SK-N-MC (cell line): ENCODE measurements at places on chromosomes 2 and 18.
A peak's percentile ranks its signal among the peaks of the same experiment; 100 is the strongest.

- no peak for DNase-seq
Observed at GRCh38 chr18:7334973-7335568, 104.2 kb downstream of the LRRC30 start.

DNA sequence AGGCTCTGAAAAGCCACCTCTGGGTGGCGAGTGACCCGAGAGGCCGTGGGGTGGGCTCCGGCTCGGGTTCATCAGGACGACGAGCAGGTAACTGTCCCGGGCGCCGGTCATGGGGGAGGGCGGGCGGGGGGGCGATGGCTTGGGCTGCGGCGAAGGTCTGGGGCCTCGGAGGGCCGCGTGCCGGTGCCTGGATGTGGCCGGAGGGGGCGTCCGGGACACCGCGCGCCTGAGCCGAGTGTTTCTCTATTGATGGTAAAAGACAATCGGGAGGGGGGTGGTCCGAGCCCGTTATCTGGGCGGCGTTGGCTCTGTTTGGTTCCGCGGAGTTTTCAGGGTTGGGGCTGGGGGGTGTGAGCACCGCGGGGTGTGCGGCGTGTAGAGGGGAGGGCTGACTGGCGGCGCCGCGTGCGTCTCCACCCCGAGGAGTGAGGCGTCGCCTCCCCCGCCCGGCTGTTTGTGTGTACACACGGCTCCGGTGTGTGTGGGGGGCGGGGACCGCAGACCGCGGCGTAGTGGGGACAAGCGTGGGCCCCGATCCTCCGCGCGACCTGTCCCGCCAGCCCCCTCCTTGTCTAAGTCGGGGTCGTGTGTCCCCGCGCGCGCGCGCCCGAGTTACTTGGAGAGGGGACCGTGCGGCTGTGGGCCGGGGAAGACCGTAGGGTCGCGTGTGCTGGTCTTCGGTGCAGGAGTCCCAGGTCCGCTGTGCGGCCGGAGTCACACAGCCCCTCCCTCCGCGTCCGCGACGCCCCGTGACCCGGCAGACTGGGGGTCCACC is 1.6 kb downstream of the CTIF start:
- DNase-seq, result no peak

DNA sequence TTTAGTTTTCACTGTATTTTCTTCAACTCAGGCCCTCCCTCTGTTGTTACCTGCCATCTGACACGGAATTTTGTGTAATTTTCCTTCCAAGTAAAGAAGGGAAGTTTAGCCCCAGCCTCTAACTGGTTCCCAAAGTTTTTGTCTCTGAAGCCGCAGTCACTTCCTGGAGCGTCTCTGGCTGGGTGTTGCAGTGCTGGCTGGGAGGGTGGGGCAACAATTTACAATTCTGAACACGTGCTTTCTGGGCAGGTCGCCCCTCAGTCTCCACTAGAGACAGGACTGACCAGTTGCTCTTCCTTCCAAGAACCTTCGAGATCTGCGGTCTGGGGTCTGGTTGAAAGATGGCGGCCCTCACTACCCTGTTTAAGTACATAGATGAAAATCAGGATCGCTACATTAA is 3.5 kb downstream of the CNDP2 start:
- no peak for DNase-seq

DNA sequence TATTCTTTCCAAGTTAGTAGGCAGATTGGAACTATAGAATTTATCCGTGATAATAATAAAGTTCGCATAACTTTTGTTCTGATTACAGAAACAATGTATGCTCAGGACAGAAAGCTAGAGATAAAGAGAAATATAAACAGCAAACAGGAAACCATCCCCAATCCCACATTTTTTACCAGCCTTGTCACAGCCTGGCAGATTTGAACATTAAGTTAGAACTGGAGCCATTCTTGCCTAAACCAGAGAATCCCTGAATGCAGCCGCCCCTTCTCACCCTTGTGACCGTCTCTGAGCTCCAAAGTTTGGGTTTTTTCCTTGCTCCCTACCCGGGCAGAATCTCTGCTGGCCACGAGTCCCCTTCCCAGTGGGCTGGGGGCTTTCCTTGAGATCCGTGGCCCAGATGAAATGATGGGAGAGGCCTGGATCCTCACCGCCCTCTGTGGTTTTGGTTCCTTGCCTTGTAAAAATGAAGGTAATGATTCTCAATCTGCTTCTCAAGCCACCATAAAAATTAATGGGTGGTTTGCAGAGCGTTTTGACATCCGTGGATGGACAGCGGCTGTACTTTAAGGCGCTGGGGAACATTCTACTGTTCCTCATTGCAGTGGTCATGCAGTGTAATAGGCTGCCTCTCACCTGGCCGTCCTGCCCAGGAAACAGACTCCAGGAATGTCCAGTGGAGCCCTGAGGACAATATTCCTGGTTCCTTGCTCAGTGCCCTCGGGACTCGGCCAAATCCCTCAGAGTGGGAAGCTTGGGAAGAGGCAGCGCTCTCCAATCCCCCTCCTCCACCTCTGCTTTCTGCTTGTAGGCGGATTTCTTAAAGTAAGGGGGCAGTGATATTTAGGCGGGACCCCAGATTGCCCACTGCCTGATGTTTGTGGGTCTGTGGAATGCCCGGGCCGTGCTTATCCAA is 1.6 kb downstream of the SH3BP4 start:
- no peak for DNase-seq

GRCh38 chr2:150351922-150352321 is 135.5 kb downstream of the RND3 start:
- DNase-seq, result no peak

- DNase-seq, result no peak
Observed at GRCh38 chr2:30078521-30078920, 68.3 kb upstream of the YPEL5 start.

DNA sequence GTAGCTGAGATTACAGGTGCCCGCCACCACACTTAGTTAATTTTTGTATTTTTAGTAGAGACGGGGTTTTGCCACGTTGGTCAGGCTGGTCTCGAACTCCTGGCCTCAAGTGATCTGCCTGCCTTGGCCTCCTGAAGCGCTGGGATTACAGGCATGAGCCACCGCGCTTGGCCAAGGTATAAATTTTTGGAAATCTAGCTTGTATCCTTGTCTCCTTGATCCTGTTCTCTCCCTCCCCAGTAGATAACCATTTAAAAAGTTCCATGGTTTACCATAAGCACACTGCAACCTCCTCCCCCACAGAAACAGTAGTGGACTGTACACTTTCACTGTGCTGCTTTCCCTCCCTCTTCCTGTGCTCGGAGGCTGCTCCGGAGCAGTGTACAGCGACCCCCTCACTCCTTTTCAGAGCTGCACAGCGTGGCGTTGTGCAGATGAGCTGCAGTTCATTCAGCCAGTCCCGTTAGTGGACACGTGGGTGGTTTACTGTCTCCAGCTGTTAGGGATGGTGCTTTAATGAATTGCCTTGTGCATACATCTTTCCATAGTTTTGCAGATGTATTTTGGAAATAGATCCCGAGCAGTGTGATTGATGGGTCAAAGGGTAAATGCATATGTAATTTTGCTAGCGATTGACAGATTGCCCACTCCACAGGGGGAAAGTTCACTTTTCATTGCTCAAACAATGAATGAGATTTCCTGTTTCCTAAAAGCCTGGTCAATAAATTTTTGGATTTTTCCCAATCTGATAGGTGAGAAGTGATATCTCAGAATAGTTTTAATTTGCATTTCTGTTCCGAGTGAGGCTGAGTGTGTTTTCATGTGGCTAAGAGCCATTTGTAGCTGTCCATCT is 14.8 kb downstream of the ASB1 start:
- no peak for DNase-seq

GRCh38 chr2:239607517-239608191 is 206.8 kb upstream of the HDAC4 start:
- DNase-seq, result no peak

DNA sequence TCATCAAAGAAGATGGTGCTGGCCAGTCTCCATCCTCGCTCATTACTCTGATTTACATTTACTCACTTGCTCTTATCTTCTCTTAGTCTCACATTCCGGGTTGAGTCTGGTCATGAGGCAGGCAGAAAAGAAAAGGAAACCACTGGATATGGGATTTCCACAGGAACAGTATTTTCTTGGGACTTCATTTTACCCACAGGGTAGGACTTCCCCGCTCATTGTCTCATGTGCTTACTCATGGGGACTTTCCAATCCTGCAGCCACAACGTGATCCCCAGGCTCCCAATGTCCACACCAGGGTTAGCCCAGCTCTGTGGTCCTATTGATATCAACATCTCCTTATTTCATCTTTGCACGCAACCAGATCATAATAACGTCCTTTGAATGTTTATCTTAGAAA is 373.8 kb downstream of the TMEM182 start:
- DNase-seq, result no peak

GRCh38 chr2:20623241-20623640 is 27.7 kb downstream of the HS1BP3 start:
- DNase-seq, result no peak

DNA sequence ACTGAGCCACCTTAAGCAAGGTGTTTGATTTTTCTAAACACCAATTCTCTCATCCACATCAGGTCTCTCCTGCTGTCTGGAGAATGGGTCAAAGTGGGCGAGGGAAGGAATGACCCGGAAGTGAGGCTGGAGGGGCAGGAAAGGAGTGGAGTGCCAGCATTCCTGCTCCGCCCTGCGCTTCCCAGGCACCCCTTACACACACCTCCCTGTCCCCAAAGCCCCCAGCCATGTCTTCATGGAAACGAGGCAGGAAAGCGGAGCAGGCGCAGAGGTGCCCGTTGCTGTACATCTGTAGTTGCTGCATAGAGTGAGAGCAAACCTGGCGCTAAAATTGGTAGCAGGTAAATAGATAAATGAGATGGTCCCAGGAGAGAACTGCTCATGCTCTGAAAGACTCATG is 27.2 kb upstream of the NT5DC4 start:
- no peak for DNase-seq

DNA sequence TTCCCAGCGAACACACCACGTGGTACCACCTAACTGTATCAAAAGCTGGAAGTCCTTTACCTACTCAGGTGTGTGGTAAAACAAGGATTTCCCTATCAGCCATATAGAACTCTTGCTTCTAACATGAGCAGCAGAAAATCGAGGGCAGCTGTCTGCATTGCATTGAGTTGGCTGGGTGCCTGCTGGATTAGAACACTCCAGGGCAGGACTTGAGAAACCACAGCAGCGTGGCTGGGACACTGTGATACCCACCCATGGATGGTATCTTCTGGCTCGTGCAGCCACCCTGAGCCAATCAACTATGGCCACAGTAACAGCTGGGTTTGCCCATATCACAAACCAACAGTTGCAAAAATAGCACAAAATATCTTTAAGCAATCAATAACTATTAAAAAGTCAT is 188.3 kb downstream of the FBXO15 start:
- DNase-seq, result no peak

GRCh38 chr2:199738727-199739412 is 112.1 kb downstream of the FTCDNL1 start:
- DNase-seq, result peak; percentile 98

DNA sequence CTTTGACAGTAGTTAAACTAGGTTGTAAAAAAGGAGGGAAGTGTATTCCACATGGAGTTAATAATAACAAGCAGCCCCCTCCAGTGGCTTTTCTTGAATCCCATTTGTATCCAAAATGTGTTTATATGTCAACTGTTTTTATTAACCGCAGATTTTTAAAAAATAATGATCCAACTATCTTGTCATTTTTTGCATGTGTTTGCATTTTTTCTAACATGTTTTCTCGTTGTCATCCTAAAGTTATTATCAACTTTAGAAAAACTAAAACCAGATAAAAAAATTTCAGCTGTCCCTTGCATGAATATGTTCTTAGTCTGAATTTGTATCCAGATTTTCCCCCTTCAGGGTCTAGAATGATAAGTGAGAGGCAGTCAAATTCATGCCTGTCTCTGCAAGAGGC is 1063.3 kb downstream of the BCL11A start:
- no peak for DNase-seq

DNA sequence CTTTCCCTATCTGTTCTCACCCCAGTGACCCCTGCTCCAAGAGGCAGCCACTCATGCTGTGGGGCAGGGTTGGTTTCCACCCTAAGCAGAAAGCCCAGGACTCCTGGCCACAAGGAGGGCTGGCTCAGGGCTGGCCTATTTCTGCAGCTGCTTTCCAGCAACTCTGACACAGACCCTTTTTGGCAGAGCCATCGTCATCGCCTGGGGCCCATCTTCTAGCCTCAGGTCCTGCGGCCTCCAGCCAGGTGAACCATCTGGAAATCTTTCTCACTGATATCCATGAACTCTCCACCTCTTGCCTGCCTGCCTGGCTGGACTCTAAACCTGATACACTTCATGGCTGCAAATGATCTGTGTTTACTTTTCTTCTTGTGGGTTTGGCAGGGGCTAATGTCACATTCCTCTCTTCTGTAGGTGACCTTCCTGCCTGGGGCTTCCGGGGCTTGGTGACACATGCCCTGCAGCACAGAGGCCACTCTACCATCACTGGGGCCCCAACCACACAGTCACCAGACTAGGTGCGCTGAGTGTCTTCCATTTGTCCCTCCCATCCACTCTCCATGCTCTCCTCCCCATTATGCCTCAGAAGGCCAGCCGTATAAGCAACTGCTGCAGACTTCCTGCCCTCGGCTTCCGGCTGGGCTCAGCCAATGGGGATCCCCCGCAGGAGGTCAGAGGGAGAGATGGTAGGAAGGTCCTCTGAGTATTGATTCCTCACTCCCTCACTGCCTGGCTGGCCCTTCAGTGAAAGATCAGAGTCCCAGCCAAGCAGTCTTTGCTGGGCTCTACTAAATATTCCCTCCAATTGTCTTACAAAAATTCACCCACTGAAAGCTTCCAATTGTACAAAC is 9.7 kb upstream of the COPS8 start:
- DNase-seq, result no peak

DNA sequence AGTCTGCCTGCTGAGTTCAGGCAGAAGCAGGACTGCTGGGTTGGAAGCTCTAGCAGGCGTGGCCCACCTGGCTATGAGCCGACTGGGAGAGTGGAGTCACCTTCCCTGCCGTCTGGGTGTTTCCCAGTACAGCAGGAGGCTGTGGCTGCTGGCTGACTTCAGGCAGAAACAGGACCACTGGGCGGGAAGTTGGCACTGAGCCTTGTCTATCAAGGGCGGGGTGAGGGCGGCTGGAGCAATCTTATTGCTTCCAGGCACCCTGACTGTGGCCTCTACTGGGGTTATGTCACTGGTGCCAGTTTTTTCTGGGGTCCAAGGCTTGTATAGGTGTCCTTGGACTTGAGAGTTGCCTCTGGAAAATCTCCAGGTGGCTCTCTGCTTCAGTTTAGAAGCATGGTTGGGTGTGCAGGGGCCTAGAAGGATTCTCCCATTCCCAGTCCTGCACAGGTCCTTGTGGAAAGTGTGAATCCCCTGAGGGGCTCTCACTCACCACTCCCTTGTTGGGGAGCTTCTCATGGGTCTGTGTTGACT is 30.5 kb downstream of the LTBP1 start:
- DNase-seq, result no peak

- DNase-seq, result no peak
Observed at GRCh38 chr2:157302492-157303099, 23.0 kb downstream of the ERMN start.

GRCh38 chr2:109031476-109032228 is 42.6 kb upstream of the EDAR start:
- DNase-seq, result no peak

DNA sequence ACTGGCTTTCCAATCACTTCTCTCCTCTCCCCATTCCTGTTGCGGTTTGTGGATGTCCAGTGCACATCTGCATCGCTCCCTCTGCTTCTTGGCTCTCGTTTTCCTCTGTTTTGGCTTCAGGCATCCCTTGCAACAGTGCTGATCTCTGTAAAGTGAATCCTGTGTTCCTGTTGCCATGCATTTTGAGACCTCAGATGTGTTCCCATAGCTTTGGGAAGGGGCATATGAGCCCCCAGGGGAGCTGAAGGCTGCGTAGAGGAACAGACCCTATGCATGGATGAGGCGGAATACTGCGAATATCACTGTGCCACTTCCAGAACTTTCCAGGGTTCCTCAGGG is 168.4 kb upstream of the HAAO start:
- no peak for DNase-seq
